ENCODE measurements at places on chromosomes 13 and 19.
A peak's percentile ranks its signal among the peaks of the same experiment; 100 is the strongest.

GRCh38 chr13:35672611-35673010 is 196.1 kb upstream of the MAB21L1 start:
- DNase-seq, result no peak

DNA sequence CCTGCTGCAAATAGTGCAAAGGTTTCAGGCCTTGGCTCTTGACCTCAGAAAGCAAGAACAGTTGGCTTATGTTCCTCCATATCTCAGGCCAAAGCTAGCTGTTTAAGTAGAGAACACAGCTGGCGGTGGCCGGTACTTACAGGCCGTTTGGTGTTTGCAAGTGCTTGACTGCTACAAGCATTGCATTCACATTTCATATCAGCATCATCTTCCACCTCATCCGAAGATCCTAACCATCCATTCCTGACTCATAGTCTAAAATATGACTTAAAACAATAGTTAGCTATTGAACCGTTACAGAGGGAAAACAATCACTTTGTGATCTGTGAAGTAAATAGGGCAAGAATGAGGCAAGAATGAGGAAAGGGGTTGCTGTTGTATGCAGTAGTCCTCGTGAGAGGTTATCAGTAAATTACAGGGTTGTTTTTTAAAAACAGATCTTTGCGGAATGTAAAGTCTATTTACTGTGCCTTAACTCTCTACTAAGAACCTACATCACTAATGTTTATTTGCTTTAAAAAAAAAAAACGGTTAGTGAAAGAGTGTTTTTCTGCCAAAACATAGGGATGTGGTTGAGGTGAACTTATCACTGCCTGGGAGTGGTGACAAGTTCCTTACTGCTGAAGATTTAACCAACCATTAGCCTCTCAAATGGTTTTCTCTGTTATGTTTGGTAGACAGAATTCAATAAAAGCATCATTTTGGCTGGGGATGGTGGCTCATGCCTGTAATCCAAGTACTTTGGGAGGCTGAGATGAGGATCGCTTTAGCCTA is 21.6 kb upstream of the WDR88 start:
- DNase-seq, result no peak

GRCh38 chr19:49347835-49348234 is 12.6 kb downstream of the CD37 start:
- DNase-seq, result peak; percentile 60

- DNase-seq, result no peak
These were observed 16.0 kb downstream of the KCNC3 start for GRCh38 chr19:50312967-50313811.

DNA sequence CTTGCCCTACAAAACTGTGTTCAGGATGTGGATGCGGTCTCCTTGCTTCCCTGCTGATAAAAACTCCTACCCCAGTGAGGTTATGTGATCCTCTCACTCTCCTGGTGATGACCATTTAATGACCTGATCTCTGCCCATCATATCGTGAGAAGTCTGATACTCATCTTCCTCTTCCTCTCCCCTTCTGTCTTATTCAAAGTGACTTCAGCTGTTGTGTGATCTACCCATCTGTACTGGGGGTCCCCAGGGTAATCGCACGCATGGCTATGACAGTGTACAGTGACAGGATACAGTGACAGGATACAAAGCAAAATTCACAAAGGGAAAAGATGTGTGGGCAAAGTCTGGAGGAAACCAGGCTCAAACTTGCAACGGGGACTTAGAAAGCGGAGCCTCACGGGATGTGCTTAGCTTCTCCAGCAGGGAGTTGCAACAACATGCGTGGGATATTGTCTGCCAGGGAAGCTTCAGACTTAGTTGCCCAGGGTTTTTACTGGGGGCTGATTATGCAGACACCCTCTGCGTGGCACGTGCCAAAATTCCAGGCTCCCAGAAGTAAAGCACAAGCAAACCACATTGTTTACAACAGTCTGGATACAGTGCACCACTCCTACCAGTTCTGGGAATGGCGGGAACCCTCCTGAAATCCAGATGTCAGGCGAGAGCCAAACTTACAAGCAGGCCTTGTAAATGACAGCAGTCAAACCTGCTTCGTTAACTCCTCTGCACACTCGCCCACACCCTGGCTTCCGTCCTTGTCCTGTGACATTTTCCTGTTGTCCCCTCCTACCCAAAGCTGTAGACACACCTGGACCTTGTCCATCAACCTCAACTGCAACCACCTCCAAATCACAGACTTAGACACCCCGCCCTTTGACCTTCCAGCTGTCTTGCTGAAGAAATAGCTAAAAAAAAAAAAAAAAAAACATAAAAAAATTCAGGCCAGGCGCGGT is 18.0 kb upstream of the GARRE1 start:
- DNase-seq, result no peak

GRCh38 chr13:27371932-27372331 is 52.5 kb upstream of the GTF3A start:
- DNase-seq, result no peak

- no peak for DNase-seq
These were observed 38.2 kb downstream of the TNFSF11 start for GRCh38 chr13:42612021-42612765.

DNA sequence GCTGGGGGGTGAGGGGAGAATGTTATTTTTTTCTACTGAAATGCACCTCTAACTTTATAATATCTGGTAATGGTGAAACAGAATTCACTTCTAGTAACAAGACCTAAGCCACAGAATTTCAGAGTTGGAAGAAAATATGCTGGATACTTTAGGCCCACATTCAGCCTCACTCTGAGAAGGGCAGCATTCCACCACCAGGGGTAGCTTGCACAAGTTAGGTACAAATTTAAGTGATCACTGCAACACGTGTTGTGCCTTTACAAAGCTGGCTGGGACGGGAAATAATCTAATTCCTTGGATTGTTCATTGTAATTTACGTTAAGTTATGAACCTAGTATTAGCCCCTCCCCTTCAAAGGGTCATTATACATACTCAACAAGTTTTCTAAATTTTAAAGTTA is 192.3 kb downstream of the RGCC start:
- peak; percentile 14 for DNase-seq

GRCh38 chr13:82749551-82749950 is 1132.7 kb downstream of the SLITRK1 start:
- no peak for DNase-seq

DNA sequence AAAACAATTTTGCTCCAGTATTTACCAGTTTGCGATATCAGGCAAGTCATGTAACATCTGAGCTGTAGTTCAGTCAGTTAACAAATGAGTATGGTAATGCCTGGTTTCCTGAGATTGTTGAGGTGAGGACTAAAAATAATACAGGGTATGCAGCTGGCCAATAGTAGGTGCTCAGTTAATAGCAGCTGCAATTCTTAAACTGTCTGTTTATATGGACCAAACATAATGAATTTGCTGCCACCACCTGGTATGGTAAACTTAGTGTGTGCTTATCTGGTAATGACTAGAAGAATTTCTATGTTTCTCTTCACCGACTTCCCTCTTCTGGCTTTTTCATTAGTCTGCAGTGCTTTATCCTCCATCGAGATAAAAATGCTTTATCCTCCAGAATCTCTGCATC is 9.1 kb downstream of the ZMYM2 start:
- no peak for DNase-seq

GRCh38 chr13:35524171-35524570 is 47.7 kb upstream of the MAB21L1 start:
- DNase-seq, result no peak
